Activated CD8-positive, alpha-beta memory T cell treated with anti-CD3 and anti-CD28 coated beads for 4 hours (primary cell): ENCODE measurements at places on chromosomes 5 and 9.

- DNase-seq, result no peak
These were observed 60.3 kb downstream of the DUSP1 start for GRCh38 chr5:172710676-172711075.

DNA sequence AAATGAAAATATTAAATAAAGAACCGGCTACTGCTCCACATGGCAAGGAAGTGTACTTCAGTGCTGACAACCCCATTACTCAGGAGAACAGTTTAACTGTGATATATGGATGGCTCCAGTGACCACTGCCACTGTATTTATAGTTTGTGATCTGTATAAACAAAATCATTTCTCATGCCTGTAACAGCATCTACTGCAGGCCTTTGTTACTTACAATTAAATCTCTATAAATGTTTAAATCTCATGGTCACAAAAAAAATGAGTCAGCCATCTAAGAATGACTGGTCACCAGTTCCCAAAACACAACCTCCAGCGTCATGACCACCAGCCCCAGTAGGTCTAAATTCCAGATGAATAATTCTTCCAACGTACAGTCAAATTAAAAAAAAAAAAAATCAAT is 24.6 kb downstream of the SERINC5 start:
- DNase-seq, result no peak

DNA sequence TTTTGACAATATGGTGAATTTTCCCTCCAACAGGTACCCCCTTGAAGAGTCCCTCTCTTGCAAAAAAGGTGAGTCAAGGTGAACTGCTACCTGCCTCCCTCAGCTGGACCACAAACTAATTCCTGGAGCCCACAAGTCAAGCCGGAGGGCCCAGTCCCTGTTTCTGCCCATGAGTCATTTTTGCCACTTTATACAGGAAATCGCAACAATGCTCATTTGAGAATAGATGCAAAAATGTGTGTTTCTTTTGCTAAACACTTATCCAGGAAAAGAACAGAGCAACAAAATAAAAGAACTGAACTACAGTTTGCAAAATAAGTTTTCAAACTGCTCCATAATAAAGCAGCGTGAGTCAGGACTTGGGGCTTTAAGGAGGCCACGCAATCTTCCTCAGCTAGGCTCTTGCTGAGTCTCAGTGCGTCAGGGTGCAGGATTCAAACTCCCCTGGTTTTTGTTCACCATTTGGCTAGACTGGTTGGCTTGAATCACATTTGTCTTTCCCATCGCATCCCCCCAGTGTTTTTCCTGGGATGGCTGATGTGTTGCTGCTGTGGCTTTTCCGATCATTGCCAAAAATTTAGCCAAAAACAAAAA is 102.7 kb downstream of the GOLPH3 start:
- no peak for DNase-seq

DNA sequence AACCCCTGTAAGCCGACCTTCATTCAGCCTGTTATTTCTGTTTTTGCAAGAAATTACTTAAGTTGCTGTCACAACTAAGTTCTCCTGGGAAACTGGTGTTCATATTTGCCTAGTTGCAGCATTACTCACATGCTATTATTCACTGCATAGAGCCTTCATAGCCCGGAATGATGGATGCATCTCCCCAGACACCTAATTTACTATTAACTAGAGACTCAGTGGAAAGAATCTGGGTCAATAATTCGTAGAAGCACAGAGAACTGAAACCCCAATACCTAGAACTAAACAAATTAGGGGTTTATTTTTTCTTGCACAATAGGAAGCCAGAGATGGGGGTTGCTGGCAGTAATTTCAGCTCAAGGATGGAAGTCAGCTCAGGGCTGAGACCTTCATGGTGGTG is 45.7 kb upstream of the FAM170A start:
- DNase-seq, result no peak

DNA sequence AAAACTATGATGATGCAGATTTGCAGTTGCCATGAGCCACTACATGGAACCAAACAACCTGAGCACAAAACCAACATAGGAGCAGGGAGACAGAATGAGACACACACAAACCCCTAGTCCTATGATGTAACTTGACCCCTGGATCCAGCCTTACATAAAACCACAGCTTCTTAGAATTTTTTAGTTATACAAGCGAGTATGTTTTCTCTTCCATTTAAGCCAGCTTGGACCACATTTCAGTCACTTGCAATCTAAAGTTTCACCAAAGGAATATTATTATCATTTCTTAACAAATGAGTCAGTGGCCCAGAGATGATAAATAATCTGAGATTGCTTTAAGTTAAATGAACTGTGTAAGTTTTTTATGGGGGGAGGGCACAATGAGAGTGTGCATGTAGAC is 6.8 kb downstream of the SPOCK1 start:
- no peak for DNase-seq

DNA sequence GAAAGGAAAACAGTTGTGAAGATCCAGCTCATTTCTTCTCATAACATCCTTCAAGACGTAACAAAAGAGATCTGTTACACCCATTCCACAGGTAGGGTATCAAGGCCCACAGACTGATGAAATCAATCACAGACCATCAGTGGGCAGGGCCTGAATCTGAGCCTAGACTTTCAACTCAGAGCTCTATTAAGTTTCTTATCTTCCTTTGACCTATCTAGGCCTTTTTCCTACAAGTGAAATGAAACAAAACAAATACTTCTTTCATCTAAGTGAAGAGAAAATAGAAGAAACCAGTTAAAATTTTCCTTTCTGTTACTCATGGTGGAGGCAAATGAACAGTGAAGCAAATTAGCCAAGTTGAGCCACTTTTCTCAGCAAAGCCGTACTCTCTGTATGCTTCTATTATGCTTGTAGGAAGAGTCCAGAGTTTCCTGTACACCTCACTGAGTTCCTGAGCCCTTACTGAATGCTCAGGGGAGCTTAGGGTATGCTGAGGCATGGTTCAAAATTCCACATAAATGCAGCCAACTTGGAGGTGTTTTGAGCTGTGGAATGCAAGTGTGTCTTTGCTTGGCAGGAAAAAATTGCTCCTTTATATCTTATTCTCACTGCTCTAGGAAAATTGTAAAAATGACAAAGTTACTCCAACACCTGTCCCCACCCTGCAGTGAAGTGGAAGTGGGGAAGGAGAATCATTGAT is 91.9 kb downstream of the FEM1C start:
- DNase-seq, result no peak

- no peak for DNase-seq
These were observed 254.7 kb upstream of the SLC30A5 start for GRCh38 chr5:68839019-68839552.

GRCh38 chr9:125632321-125633115 is 74.5 kb downstream of the MAPKAP1 start:
- DNase-seq, result no peak
